ENCODE measurements at places on chromosomes 16 and 17. TPM values are rescaled to one million over a fixed set of nuclear protein-coding genes. Genes with fewer than 3 reads are reported as not detected.
A peak's percentile ranks its signal among the peaks of the same experiment; 100 is the strongest.

ICAM2 gene
- total RNA-seq: 0.31 TPM

DNA sequence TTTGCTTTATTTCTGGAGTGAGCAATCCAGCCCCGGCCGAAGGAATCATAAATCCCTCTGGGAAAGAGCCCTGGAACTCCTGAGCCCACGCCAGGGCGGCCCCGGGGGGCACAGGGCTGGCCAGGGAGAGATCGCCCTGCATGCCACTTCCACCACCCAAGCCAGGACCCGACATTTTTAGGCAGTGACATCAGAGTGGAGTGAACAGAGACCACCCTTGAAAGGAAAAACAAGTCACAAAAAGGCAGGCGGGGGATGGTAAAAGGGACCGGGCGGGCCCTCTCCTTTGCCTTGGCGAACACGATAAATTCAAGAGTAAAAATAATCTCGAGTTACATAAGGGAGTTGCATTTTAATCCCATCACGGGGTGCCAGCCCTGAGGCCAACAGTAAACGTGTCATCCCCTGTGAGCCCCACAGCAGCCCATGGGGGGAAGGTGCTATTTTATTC is 284.1 kb downstream of the C16orf95 start:
- ATAC-seq: no peak

DNA sequence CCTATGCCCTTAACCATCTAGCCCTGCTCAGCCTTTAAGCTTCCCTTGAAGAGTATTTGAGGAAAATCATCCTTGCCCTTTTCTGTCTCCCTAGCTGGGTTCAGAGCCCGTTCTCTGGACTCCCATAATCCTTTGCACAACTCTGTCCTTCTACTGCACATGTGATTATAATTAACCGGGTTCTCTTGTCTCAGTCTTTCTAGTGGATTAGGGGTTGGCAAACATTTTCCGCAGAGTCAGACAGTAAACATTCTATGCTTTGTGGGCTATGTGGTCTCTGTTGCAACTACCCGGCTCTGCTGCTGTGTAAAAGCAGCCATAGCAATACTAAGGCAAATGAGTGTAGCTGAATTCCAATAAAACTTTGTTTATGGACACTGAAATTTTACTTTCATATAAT is 80.0 kb downstream of the CDRT15 start:
- ATAC-seq: no peak

- ATAC-seq: peak; percentile 80
These were observed 137.9 kb downstream of the CDH11 start for GRCh38 chr16:64983963-64984362.

DNA sequence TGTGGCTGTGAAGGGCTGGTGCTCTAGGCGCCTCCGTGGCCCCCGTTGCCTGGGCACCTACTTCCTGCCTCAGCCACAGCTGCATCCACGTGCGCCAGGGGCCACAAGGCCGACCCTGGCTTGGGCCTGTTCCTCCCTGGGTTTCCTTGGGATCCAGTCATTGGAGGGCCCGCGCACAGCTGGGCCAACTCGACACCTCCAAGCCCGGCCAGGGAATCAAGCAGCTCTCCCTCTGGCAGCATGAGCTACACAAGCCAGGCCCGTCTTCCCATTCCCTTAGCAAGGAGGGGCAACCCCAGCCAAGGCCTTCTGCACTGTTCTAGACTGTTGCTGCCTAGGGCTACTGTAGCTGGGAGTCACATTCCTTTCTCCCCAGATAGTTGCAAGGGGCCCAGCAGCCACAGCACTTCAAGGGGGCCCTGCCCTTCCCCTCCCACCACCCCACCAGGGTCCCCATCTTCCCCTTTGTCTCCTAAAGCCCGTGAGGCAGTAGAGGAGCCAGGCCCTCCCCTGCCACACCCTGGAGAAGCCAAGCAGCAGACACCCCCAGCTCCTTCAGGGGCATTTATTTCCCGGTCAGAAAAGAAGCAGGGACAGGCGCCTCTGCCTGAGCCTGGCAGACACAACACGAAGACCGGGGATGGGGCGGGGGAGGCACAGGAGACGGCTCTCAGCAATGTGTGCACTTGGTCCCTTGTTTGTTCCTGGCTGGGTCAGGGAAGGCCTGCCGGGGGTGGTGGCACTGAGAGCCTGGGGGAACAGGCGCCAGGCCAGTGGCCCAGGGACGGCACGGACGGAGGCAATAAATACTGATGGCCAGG is 3.8 kb downstream of the ARHGDIA start:
- ATAC-seq: peak; percentile 4

DNA sequence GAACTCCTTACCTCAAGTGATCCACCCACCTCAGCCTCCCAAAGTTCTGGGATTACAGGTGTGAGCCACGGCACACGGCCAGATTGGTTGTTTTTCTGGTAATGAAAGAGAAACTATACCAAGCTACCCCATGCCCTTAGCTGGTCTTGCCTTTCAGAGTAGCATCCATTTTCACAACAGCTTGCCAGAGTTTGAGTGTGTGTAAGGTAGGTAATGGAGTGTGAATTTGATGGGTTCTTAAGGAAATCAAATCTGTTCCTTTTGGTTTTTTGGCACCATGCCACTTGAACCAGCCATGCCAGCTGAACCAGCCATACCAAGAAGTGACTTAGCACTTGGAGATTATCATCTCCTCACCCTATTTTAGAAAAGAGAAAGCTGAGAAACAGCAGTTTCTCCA is 5.1 kb downstream of the CALCOCO2 start:
- ATAC-seq: no peak

All from motor neuron (in vitro differentiated cells).